ENCODE measurements at places on chromosomes 5 and 9.

- no peak for DNase-seq
Observed at GRCh38 chr5:123921193-123921592, 409.2 kb downstream of the CSNK1G3 start.

- no peak for DNase-seq
Observed at GRCh38 chr5:122653087-122654017, 121.5 kb upstream of the SNX2 start.

DNA sequence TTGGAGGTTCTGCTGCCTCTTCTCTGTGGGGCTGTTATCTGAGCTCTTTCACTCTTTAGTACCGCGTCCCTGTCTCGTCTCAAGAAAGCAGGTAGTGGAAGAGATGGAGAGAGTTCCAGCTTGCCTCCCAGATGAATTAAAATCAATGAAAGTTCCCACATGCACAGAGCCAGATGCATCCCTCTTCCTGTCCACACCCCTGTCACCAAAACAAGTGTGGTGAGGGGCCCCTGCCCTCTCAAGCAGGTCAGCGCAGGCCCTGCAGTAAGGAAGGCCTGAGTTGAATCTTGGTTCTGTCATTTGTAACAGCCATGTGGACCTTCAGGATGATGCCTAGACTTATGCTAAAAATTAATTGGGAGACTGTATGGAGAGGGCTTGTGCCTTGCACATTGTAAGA is 26.9 kb downstream of the GALNT10 start:
- no peak for DNase-seq

DNA sequence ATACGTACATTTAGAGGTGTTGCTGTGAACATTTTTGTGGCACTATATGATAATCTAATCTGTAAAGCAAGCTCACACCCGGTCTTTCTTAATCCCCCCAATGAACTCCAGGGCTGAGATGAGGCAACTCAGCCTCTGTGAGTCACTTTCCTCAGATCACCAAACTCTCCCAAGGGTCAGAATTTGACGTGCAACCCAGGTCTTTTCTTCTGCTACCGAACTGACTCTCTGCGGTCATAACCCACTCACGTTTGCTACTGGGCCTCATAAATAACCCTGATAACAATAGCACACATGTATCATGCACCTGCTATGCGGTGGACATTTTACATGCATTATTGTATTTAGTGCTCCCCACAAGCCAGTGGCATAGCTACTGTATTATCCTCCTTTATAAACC is 153.1 kb downstream of the DROSHA start:
- no peak for DNase-seq

DNA sequence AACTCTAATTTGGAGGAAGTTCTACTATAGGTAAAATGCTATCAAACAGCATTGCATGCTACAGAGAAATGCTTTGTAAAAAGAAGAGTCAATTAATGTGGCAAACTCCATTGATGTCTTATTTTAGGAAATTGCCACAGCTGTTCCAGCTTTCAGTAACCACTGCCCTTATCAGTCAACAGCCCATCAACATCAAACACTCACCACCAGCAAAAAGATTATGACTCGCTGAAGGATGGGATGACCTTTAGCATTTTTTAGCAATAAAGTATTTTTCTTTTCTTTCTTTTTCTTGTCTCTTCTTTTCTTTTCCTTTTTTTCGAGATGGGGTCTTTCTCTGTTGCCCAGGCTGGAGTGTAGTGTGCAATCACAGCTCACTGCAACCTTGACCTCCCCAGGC is 26.0 kb downstream of the CRHBP start:
- no peak for DNase-seq

GRCh38 chr9:89985068-89985467 is 380.3 kb downstream of the GADD45G start:
- DNase-seq, result no peak

- DNase-seq, result no peak
Observed at GRCh38 chr5:52668544-52669185, 119.1 kb upstream of the ITGA1 start.
